Cardiac fibroblast (primary cell): ENCODE measurements at places on chromosomes 12 and 14.
A peak's percentile ranks its signal among the peaks of the same experiment; 100 is the strongest.

DNA sequence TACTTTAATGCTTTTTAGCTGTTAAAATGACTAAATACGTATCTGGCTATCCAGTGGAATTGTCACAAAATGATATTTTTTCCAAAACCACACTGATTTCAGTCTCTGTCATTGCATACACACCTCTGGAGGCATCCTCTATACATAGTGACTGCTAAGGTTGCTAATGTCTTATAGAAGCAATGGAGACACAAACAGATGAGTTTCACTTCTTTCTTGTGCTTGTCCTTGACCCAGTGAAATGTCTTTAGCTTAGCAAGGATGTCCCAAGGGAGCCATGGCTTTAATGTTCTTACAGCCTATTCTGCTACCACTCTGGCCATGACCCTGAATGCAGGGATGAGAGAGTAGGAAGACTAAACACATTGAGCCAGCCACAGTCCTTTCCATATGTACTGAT is 90.3 kb downstream of the TPH2 start:
- DNase-seq: no peak

DNA sequence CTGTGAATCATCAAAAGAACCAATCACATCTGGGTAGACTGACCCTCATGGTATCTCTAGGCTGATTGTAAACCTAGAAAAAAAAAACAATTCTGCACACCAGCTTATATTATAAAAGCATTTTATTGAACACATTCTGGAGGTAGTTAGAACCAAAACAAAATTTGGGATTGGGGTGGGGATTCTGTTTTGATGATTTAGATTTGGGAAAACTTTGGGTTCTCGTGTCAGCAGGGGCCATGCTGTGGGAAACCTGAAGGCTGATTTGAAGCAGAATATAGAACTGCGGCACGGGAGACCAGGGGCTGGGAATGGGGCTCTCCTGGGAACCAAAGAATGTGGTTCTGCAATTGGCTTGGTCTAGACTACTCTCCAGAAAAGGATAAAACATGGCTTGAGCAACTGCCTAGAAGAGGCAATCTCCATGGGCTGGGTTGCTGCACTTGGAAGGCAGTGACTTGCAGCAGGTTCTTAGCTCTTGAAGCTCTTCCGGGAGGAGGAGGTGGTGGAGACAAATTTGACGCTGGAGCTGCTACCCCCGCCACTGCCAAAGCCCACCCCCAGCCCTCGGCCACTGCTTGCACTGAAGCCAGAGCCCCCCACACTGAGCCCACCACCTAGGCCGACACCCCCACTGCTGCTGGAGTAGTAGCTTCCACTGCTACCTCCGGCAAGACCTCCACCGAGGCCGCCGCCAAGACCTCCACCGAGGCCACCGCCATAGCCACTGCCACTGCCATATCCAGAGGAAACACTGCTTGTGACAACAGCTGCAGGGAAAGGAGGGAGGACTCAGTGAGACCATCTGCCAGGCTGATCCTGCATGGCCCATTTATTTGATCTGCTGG is 5.5 kb downstream of the KRT5 start:
- DNase-seq: no peak

DNA sequence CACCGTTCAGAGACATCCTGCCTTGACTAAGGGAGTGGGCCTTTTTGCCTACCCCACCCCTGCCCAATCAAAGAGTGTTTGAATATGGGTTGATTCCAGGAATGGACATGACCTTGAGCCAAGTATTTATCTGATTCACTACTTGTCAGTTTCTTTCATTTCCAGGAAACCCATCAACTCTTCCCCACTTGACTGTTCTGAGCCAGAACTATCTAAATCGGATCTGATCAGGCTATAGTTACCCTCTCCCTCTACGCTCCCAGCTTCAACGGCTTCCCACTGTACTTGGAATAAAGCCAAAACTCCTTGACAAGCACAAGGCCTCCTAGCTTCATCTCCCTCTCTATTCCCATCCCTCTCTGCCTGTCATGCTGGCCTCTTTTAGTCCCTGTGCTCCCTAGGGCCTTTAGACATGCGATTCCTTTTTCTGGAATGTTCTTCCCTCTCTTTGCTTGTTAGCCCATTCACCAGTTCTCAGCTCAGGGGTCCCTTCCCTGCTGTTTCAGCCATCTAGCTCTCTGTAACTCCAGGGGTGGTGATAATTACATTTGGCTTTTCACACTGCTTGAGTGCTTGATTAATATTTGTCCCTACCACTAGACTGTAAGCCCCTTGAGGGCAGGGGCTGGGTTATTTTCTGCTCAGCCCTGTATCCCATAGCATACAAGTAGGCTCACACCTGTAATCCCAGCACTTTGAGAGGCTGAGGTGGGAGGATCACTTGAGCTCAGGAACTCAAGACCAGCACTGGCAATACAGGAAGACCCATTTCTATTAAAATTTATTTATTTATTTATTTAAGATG is 5.5 kb upstream of the ITPK1 start:
- no peak for DNase-seq

GRCh38 chr14:31106768-31107167 is 80.6 kb upstream of the STRN3 start:
- peak; percentile 57 for DNase-seq

- DNase-seq: no peak
Measured at GRCh38 chr12:54692353-54692752, 44.2 kb upstream of the DCD start.

DNA sequence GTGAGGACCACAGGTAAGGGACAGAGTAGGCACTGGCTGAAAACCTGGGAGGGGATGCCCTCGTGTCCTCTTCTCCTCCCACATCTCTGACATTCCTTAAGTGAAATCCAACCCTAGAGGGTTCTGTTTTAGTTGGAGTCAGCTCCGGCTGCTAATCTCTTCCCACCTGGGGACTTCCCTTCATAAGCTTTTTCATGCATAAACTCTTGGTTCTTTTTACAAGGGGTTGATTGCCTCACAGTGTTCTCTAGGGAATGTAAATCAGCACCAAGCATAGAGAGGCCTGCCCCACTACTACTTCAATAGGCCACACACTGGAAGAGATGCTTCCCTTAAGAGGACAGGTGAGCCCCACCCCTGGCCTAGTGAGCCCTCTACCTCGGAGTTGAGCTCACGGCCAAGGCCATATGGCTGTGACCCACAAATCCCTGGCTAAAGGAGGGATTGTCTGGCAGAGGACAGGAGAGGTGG is 3.2 kb upstream of the SYNDIG1L start:
- no peak for DNase-seq

DNA sequence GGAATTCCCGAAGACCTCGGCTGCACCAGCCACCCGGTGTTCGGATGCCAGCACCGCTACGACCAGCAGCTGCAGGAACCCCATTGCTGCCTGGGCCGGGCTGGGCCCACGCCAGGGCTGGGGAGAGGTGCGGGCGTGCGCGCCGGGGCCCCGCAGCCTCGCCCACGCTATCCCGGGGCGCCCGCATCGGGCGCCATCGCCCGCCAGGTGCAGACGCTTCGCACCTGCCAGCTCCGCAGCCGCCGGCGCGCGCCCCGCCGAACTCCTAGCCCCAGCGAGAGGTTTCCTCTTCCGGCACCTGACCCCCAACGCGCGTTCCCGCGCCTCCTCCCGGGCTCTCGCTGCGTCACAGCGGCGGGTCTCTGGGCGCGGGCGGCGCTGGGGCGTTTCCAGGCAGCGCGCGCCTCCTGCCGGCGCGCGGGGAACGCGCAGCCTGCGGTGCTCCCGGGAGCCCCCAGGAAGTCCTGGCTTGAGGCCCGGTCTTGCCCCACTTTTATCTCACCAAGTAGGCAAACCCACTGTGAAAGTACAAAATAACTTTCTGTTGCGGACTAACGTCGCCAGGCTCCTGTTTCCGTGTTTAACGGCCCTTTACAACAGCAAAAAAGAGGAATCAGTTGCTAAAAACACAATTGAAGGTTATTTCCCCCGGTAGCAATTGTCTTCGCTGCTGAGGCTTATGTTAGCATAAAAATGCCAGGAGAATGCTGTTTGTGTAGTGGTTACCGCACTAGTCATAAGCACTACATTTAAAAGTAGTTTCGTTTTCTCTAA is at the start of gene TM7SF3:
TSS of gene TM7SF3 (minus strand) at position 300 of the 774 bp plus-strand sequence. CDS start at position 84, 216 bp downstream.
- peak; percentile 93 for DNase-seq

DNA sequence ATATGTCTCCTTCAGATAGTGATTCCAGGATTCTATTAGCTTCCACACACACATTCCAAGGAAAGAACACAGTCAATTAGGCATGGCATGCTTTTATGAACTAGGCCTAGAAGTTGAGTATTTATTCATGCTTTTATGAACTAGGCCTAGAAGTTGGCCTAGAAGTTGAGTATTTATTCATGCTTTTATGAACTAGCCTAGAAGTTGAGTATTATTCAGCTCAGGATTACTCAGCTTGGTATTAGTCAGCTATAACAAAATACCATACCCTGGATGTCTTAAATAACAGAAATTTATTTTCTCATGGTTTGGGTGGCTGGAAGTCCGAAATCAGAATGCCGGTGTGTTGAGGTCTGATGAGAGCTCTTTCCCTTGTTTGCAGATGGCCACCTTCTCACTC is 442.7 kb upstream of the FLRT2 start:
- peak; percentile 43 for DNase-seq

- DNase-seq: no peak
Measured at GRCh38 chr14:103346286-103346685, 12.2 kb downstream of the EIF5 start.

DNA sequence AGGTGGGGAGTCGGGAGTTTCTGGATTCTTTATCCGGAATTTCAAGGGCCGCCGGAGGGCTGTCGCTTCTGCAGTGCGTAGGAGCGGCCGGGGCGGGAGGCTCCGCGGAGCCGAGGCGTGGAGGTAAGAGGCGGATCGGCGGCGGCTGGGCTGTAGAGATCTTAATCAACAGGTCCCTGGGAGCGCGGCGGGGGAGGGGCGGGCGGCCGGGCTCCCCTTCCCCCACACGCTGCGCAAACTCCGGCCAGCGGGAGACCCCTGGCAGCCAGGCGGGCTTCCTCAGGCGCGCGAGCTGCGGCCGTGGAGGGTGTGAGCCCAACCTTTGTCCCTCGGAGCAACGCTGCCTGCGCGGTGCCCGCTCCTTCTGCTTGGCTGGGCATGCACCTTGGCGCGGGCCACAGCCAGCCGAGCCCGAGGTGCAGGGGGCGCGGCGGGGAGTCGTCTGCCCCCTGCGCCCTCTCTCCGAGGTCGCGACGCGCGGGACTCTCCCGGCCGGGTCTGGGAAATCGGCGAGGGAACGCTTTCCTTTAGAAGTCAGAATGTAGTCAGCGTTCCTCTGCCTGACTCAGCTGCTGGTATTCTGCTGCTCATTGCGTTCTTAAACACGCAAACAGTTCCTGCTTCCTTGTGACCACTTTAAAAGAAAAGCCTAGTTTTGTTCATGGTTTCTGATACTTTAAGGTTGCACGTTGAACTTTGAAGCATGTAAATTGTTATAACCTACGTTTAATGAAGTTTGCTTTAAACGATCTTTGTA is at the start of gene PALS1:
TSS of gene PALS1 (plus strand) at position 25 of the 757 bp plus-strand sequence. CDS start 37,736 bp downstream, outside the sequence.
- peak; percentile 92 for DNase-seq

GRCh38 chr12:105336411-105336810 is 5.9 kb downstream of the C12orf75 start:
- no peak for DNase-seq

DNA sequence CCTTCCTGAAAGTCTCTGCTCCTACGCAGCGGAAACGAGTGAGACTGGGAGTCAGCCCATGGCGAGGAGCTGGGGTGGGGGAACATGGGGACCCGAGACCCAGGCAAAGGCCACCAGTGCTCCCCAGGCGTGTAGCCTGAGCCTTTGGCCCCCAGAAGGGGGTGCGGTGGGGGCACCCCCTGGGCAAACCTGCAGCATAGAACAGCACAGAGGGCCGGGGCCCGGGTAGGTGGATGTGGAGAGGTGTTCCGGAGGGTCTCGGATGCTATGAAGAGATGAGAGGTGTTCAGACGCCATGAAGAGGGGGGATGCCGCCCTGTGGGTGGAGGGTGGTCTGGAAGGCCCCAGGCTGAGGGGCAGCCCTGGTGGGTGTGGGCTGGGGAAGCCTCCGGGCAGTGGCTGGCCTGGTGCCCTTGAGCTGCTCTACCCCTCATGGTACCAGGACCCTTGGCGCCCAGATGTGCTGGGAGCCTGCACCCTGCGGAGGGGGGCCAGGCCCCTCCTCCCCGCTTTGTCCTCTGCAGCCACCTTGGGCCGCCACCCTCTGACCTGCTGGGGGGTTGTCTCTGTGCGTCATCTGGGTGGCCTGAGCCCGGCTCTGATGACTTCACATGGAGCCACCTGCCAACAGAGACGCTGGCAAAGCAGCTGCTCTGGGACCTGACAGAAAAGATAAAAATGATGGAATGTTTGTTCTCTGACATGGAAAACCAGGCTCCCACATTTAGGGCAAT is 83.4 kb downstream of the KIF26A start:
- no peak for DNase-seq

- DNase-seq: no peak
Measured at GRCh38 chr12:114995891-114996290, 311.9 kb upstream of the TBX3 start.

DNA sequence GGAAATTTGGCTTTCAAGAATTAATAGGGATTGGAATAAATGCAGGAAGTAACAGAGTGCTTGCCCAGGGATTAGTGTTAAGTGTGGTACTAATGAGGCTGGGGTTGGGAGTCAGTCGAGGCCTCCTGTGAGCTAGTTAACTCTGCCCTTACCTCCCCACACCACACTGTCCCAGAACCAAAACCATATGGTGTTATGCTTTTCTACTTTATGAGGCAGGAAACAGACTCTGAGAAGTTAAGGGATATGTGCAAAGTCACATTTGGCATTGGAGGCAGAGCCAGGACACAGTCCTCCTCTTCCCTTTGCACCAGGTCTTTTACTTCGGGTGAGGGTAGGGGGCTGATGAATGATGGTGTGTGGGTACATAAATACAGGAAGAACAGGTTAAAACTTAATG is 41.9 kb downstream of the PELI2 start:
- DNase-seq: no peak

DNA sequence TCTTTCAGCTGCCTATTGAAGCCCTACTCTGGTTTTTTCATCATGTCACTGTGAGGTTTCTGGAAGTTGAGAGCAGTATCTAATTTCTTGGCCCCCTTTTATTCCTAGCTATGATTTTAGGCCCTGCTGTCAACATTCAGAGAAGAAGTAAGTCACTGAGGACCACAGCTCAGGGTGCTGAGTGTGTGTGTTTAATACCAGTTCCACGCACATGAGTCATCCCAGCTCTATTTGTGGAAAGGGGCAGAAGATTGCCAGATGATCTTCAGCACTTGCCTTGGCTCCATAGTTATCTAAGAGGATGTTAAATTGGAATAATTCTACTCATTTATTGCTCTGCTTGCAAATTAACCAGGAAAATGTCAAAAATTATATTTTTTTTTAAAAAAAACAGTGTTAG is 65.5 kb upstream of the SLC38A4 start:
- peak; percentile 28 for DNase-seq

DNA sequence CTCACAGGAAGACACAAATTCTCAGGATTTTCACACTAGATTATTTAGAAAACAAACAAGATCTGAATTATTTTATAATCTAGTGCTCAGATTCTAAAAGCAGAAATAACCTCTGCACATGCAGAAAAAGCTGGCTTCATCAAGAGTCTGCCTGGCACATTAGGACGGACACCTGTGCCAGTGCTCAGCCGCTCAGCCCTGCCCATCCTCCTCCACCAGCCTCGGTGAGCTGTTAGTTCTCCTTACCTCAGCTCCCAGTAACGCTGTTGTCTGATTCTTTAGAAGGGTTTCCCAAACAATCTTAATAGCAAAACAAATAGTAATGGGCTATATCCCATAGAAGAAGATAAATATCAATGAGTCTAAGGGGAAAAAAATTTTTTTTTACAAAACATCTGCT is 27.7 kb downstream of the DUSP16 start:
- DNase-seq: no peak

- peak; percentile 90 for DNase-seq
Measured at GRCh38 chr12:25959071-25959961, 834 bp downstream of the RASSF8 start.
